ENCODE measurements at places on chromosomes 16 and 17.
A peak's percentile ranks its signal among the peaks of the same experiment; 100 is the strongest.

DNA sequence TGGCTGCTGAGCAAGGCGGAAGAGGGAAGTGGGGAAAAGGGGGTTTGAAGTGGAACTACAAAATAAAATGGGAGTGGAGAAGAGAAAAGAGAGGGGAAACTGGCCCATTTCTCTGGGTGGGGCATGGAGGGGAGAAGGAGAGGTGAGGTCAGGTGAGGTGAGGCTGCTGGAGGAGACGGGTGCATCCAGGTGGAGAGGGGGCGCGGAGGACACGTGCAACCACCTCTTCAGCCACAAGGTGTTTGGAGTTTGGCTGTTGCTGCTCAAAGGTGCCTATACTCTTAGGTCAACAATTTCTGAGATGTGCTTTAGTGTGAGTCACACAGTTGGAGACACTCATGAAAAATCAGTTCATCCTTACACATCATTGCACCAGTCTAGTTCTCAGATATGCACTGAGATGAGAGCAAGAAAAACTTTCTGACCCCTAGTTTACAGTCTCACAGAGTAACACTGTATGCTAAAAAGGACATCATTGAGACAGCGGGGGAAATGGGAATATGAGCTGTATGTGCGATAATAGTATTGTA, 4.8 kb downstream of the SLC6A4 start:
- peak; percentile 23 for DNase-seq

GRCh38 chr16:18062713-18063112, 273.8 kb downstream of the NPIPA8 start:
- no peak for DNase-seq

DNA sequence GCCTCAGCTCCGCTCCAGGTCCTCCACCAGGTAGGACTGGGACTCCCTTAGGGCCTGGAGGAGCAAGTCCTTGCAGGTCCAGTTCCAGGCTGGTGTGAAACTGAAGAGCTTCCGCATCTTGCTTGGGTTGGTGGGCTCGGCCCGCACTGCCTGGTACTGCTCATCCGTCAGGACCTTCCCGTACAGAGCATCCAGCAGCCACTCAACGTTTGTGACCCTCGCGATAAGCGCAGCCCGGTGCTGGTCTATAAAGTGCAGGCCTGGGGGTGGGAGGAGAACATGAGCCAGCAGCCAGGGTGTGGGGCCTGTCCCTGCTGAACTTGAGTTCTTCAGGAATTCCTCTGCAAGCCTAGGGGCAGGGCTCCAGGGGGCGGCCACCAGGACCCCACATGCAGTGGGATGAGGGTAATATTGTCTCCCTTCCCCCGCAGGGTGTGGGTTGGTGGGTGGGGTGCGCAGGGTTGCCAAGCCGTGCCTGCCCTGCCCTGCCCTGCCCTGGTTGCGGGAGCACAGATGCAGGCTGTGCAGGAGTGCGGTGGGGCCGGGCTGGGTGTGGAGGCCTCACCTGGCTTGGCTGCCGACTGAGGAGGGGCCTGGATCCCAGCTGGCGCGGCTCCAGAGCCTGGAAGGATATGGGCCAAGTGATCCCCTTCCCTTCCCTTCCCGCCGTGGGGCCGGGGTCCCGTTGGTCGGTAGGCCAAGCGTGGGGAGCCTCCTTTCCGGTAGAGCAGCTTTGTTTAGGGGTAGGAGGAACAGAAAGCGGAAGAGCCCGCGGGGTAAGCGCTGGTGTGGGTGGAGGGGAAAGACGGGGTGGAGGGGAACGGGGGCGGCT, 762 bp downstream of the PYCARD start:
- DNase-seq = no peak

DNA sequence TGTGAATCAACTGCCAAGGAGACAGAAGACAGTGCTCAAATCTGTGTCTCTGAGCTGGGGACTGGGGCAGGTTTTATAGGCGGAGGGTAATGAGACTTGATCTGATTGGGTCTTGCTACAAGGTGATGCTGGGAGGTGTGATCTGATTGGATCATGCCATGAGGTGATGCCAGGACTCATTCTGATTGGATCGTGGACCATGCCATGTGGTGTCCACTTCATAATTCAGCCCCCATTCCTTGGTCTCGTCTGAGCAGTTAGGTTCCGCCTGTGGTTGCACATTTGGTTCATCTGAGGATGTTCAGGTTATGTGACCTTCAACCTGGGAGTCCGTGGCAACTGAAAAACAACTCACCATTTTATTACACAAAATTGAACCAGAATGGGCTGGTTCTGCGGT, 41.0 kb downstream of the OTOA start:
- no peak for DNase-seq

DNA sequence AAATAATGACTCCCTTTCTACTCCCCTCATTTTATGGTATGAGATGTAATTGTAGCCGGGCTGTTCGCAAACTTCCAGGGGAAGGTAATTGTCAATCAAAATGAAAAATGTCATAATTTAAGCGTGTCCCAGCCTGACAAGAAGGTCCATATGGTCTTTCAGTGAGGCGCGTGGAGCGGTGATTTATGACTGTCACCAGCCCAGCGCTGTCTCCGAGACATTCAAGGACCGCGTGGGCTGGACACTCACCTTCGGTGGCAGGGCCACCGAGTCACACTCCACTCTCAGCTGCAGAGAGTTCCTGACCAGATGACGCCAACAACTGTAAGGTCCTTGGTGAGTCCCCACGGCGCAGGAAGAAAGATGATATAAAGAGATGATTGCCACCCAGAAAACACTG, 157.7 kb upstream of the TNRC6C start:
- no peak for DNase-seq

DNA sequence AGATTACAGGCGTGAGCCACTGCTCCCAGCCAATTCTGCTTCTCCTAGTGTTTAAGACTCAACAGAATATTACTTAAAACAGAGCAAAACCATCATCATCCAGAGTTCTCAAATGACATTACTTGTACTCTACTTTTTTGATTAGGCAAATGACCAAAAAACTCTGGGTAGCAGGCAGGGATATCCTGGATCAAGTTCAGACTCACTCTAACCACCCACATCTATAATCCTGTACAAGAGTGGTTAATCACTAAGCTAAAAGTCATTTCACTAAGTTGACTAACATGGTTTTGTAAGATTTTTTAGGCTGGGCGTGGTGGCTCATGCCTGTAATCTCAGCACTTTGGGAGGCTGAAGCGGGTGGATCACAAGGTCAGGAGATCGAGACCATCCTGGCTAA, 6.8 kb downstream of the NAE1 start:
- DNase-seq = no peak

GRCh38 chr16:68287276-68288251, 23.2 kb downstream of the SLC7A6OS start:
- peak; percentile 93 for DNase-seq
